Stimulated activated CD4-positive, alpha-beta T cell treated with anti-CD3 and anti-CD28 coated beads, TNF-alpha, amount 100 ng/mL, for 1 hour (primary cell): ENCODE measurements at places on chromosomes 4 and X.

DNA sequence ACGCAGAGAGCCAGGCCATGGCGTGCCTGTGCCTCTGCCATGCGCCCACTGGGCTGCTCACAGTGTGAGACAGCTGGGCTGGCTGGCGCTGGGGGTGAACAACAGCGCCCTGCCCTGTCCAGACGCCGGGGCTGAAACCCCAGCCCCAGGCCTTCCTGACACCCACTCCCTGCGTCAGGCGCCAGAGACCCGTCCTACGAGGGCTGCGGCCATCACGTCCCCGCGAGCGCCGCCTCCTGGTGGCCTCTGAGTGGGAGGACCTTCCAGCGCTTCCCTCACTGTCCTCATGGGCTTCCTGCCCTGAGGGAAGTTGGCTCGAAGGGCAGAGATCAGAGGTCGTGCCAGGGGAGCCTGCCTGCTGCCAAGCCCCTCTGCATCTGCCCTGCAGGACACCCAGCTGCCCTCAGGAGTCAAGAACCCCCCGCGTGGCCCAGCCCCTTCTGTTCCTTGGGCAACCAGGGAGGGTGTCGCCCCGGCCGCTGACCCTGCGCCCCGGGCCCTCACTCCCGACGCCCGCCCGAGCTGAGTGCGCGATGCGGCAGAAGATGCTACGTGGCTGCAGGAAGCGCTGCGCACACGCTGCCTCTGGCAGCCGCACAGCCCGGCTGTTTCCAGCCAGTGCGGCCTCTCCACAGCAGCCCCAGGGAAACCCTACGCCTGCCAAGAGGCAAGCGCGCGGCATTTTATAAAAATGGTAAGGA lies 16.2 kb downstream of the NELFA start:
- DNase-seq: no peak

DNA sequence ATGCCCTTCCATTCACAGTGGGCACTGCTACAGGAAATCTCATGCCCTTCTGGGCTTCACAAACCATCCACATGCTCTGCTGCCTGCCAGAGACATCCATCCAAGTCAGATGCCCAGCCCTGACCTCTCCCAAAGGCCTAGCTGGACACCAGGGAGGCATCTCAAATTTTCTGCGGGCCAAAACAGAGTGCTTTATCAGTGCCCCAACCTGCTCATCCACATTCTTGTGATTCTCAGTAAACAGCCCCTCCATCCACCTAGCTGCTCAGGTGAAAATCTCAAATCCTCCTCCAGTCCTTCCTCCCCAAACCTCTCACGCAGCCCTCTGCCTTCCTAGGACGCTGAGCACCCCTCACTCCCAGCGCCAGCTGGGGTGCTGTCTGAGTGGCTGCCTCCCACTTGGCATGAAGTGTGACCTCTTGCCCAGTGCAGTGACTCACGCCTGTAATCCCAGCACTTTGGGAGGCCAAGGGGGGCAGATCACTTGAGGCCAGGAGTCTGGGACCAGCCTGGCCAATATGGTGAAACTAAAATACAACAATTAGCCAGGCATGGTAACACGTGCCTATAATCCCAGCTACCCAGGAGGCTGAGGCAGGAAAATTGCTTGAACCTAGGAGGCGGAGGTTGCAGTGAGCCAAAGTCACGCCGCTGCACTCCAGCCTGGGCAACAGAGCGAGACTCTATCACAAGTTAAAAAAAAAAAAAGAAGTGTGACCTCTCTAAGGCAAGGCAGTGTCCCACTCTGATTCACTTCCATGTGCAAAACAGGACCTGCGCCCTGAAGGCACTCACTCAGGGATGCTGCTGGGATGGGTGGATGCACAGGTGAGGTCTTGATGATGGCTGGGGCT lies 1.7 kb upstream of the AFAP1 start:
- DNase-seq: no peak

GRCh38 chr4:108492816-108493595 lies 127.4 kb upstream of the RPL34 start:
- no peak for DNase-seq

DNA sequence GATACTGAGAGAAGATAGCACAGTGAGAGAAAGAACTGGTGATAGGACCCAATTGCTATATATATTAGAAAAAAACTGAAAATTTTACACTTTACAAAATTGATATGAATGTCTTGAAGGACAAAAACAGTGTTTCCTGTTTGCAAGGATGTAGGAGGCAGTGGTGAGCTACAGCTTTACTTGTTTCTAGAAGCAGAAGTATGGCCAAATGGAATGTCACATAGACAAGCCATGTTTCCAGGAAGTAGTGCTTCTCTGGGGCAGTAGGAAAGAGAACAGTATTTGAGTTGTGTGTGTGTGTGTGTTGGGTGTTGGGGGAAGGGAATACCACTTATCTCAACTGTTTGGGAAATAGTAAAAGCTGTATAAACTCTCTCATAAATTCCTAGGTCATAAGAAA lies 60.9 kb upstream of the IBSP start:
- no peak for DNase-seq

DNA sequence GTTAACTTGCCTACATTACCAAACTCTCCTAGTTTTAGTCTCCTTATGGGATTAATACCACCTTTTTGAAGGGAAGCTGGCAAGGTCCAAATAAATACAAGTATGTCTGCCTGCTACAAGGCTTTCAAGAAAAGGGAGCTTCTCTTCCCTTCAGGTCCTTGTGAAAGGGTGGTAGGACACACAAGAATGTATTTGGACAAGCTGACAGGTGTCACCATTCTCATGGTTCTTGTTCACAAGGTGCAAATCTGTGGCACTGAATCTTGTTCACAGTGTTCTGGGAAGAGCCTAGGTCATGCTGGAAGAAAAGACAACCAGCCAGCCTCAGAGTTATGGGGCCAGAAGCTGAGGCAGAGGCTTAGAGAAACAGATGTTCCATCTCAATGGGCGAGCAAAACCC lies 41.9 kb downstream of the GPC3 start:
- no peak for DNase-seq

GRCh38 chrX:87878926-87879325 lies 361.3 kb downstream of the KLHL4 start:
- DNase-seq: no peak

GRCh38 chr4:173746424-173746823 lies 216.4 kb upstream of the HAND2 start:
- no peak for DNase-seq

DNA sequence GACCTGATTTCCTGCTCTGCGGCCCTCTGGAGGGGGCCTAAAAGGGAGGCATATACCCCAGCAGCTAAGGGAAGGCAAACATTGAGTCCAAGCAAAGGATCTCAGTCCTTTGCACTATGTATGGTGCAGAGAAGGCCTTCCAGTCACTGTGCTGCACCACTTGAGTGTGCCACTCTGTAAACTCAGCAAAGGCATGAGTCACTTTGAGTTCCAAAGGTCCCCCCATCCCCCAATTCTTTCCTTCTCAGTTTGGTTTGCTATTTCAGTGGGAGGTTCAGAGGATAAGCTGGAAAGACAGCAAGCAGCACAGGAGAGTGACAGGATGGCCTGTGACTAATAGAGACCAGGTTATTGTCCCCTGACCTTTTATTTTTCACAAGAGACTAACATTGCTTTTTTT lies 131.3 kb downstream of the FHDC1 start:
- no peak for DNase-seq

- no peak for DNase-seq
These were observed 21.2 kb downstream of the KLF3 start for GRCh38 chr4:38684951-38685844.

DNA sequence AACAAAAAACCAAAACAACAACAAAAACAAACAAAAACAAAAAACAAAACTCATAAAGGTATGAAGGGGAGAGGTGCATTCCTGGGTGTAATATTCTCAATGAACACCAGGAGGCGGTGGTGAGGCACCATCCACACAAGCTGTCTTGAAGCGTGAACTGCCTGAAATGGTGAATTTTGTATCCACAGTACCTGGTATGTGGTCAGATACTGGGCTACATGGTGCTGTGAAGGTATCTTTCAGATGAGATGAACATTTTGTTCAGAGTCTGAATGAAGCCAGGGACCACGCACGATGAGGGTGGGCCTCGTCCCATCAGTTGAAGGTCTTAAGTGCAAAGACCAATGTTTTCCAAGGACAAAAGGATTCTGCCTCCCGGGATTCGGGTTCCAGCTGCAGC lies 58.5 kb downstream of the ASMT start:
- DNase-seq: no peak

DNA sequence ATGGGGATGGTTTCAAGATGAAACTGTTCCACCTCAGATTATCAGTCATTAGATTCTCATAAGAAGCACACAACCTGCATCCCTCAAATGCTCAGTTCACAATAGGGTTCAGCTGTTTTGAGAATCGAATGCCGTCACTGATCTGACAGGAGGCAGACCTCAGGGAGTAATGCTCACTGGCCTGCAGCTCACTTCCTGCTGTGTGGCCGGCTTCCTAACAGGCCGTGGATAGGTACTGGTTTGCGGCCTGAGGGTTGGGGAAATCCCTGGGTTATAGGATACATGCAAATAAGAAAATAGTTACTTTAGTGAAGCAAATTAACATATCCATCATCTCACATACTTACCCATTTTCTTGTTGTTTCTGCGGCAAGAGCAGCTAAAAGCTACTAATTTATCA lies 160.4 kb downstream of the MAD2L1 start:
- DNase-seq: no peak

GRCh38 chr4:123266221-123266620 lies 130.4 kb upstream of the SPRY1 start:
- DNase-seq: no peak

- no peak for DNase-seq
These were observed 322.8 kb upstream of the FAT1 start for GRCh38 chr4:187046471-187046870.

- DNase-seq: peak; percentile 21
These were observed 650.8 kb upstream of the DIPK2B start for GRCh38 chrX:45851434-45851991.

DNA sequence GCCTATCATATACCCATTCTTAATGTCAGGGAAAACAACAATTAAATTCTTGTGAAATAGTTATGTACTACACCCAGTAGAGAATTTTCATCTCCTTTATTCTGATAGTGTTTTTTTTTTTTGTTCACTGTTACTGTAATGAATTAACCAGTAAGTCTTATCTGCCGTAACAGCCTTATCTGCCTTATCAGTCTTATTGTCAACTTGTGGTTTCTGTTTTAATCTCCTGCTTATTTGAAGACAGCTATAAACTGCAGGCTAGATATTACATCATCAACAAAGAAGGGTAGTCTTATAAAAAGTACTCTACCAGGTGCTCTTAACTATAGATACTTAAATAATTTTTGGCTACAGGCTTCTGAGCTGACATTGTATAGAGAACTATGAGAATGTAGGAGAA lies 79.5 kb downstream of the MAGEB5 start:
- no peak for DNase-seq

GRCh38 chrX:15973299-15973698 lies 118.7 kb upstream of the AP1S2 start:
- DNase-seq: no peak

GRCh38 chr4:158750379-158750778 lies 18.4 kb upstream of the FNIP2 start:
- no peak for DNase-seq

GRCh38 chrX:9875801-9876200 lies 89.6 kb downstream of the SHROOM2 start:
- no peak for DNase-seq

DNA sequence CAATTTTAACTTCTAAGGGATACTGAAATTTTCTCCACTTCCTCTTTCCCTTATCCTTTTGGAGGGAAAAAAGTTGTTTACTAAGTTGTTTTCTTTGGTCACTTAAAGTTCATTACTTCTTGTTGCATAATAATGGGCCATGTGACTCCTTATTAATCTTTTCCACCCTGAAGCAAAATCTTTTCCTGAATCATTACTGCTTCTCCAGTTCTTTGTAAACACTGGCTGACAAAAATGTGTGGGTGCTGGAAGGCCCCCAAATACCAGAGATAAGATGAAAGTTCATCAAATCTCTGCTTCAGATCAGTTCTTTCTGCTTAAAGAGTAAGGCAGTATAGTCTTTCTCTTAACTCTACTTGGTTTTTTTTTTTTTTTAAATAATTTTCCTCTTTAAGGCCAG lies 108.9 kb upstream of the NHS start:
- no peak for DNase-seq

GRCh38 chr4:10504570-10505179 lies 47.4 kb upstream of the ZNF518B start:
- no peak for DNase-seq

DNA sequence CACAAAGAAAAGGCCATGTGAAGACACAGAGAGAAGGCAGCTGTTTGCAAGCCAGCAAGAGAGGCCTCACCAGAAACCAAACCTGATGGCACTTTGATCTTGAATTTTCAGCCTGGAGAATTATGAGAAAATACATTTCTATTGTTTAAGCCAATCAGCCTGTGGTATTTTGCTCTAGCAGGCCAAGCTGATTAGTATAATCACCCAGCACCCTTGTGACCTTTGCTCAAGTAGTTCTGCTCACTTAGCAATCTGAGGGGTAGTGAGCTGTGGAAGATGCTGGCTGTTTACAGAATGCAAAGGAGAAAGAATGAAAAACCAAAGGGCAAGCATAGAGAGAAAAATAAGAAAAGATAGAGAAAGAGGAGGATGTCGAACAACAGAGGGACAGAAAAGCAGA lies 396.4 kb upstream of the BOD1L1 start:
- DNase-seq: no peak
